ENCODE measurements at places on chromosomes 3 and 15.

DNA sequence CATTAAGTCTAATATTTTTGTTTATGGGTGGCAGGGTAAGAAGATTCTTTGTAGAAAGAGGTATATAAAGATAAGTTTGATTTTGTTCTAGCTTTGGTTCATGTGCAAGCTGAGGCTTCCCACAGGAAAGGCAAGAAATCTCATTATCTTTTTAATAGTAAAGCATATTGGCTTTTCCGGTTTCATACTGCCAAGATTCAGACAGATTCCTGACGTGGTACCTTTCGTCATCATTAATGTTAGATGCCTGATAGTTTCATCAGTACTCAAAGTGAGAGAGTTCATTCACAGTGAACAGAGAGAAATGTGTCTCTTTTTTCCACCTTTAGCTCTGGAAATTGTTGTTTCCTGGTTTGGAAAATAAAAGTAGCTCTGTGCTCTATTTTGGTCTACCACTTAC is 16.5 kb downstream of the TPM1 start:
- DNase-seq: no peak

- no peak for DNase-seq
Observed at GRCh38 chr3:119745942-119746341, 36.0 kb upstream of the NR1I2 start.

GRCh38 chr3:99950921-99951320 is 133.3 kb downstream of the CMSS1 start:
- DNase-seq: no peak

- no peak for DNase-seq
Observed at GRCh38 chr3:152056481-152056880, 183.0 kb downstream of the SUCNR1 start.

- DNase-seq: no peak
Observed at GRCh38 chr15:70034596-70034995, 63.1 kb downstream of the TLE3 start.

- peak; percentile 47 for DNase-seq
Observed at GRCh38 chr3:103048068-103048722, 613.4 kb downstream of the ZPLD1 start.

DNA sequence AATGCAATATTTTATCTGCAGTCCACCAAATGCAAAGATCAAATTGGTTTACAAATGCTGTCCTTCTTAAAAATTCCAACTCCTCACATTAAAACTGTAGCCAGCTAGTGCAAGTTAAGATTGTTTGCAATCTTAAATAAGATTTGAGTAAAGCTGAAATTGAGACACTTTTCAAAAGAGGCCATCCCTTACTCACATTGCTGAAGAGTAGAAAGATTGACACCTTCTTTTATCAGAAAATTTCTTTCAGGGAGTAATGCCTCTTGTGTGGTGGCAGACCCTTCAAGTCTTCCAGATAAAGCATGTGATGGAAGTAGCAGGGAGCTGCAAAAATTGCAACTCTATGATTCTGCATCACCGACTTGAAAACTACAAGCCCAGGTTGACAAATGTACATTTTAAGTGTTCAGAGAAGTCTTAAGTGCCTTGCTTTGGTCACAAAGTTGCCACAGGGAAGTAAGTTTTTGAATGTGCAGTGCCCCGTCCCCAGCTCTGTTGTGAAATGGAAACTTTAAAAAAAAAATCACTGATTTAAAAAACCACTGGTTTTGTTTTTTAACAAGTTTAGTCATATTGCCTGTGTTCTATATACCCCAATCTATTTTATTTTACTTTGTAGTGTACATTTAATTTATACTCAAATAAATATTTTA is 12.6 kb downstream of the CD86 start:
- DNase-seq: no peak

GRCh38 chr3:462851-463250 is 266.3 kb downstream of the CHL1 start:
- DNase-seq: no peak

- DNase-seq: no peak
Observed at GRCh38 chr3:16719426-16719825, 114.2 kb upstream of the DAZL start.

DNA sequence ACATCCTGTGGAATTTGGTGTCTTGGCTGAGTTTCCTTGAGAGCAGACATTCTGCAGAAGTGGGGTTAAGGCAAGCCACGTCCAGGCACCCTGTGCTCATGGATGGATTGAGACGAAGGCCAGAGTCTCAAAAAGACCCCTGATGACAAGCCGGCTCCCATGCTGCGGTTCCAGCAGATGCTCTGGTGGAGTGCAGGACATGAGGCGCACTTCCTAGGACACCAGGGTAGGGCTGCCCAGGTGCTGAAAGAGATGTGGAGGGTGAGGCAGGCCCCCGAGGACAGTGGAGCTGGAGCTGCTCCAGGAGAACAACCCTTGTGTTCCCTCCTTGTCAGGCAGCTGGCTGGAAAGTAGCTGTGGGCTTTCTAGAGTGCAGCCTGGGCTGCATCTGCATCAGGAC is 81.0 kb downstream of the ASB7 start:
- DNase-seq: no peak

GRCh38 chr3:155334914-155335723 is 41.6 kb upstream of the STRIT1 start:
- DNase-seq: peak; percentile 76

DNA sequence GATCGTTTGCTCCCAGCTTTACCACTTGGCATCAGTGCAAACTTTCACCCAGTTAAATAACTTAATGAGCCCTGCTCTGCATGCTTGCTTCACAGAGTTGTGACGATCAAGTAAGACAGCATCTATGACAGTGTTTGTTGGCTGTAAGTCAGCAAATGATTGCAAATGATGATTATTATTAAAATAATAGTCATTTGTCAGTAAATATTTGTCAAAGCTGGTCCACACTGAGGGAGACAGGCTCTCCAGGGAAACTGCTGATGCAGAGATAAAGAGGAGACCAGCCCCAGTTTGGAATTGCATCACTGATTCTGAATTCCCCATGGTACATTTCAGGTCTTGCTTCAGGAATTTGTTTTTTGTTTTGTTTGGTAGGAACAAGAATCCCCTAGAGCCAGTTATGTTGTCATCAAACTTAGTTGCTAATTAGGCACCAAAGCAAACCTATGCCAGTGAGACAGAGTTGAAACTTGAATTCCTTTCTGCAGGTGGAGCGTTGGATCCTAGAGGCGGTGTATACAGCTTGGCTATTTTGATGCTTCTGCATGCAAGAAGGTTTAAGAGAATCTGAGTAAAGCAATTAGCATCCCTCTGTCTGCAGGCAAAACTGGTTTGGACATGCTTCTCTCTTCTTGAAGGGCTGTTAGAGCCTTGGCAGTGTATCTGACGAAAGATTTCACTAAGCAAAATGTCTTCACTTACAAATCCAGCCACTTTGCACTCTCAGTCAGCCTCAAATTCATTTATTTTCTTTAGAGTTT is 338.6 kb upstream of the TPRG1 start:
- no peak for DNase-seq

DNA sequence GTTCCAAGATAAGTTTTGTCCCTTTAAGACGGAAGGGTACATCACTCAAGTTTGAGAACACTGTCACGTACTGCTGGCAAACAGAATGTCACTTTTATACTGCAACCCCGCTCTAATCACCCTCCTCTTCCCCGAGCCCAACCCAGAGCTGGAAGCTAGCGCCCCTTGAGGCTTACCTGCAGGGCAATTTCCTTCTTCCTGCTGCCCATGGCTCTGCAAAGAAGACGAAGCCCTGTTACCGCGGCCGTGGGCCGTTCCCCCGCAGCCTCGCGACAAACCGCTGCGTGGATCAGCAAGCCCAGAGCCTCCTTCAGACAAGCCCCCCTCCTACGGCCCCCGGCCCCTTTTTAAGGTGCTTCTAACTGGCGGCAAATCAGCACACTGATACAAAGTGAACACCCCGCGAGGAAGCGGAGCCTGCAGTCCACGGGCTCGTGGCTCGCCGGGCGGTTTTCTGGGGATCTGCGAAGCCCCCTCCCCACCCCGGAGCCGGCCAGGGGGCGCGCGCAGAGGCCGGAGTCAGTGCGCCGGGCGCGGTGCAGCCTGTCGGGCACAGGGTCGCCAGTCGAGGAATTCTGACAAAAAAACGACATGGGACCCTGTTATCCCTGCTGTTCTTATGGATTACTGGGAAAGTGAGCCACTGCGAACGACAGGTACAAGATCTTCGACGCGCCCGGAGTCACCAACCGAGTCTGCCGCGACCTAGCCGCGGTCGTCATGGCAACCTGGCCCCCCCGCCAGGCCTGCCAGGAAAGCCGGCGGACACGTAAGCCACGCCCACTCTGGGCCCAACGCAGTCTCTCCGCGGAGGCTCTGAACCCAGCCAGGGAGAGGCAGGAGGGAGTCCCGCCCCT is at the start of gene NME9:
NME9 (minus strand) TSS at position 725 of the 857 bp plus-strand sequence; CDS start at position 209, 516 bp downstream.
- DNase-seq: peak; percentile 92

DNA sequence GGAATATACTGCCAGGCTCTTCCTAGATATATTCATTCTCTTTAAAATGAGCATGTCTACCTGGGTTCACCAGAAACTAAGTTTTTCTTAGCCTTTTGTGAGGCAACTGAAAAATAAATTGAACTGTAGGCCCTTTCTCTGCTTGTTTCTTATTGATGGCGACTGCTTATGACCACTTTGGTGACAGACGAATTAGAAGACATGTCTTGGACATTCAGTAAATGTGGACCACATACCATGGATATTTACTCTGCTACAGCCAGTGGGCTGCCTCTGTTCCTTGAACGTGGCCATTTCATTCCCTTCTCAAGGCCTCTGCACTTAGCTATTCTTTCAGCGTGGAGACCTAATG is 603 bp upstream of the SELENOK start:
- no peak for DNase-seq

GRCh38 chr3:194062830-194063229 is 73.1 kb upstream of the HES1 start:
- DNase-seq: no peak

DNA sequence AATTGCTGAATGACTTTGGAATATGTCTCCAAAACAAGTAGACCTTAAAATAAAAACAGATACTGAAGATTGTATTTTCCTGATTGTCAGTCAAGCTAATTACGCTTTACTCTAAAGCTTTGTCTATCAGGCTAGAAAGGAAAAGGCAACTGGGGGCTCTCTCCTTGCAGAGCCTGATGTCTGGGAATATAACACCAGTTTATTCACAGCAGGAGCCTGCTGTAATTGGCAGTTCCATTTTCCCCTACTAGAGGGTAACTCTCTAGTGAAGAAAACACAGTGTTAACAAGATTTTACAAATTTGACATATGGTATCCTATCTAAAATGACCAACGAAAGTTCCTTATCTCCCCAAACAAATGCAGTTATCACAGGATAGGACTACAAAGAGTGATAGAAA is 158.8 kb downstream of the PDZRN3 start:
- no peak for DNase-seq

DNA sequence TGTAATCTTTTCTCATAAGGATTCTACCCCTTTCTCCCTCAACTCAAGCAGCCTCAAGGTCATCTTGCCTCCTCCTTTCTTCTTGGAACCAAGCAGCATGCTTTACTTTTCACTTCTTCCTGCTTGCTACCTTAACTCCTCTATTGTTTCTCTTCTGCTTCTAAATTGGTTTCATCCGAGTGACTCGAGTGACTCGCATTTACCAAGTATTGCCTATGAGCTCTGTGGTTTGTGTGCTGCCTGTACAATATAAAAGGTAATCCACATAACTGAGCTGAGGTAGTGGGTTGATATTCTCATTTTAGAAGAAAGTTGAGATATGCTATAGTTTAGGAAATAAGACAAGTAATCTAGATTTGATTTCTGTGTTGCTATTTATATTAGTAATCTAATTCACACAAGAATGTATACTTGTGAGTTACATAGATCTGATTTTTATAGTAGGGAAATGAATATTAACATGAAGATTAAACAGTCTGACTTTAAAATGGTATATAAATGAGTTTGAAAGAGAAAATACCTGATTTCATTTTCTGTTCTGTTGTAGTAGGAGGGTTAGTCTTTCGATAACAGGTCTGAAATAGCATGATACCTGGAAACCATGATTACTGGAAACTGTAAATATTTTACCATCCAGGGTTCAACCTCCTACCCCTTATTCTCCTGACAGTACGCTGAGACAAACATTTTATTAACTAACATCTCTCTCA is 5.5 kb downstream of the HHLA2 start:
- no peak for DNase-seq

GRCh38 chr15:31197497-31198414 is 96.2 kb upstream of the TRPM1 start:
- DNase-seq: peak; percentile 26

- DNase-seq: no peak
Observed at GRCh38 chr3:188408831-188409230, 254.9 kb downstream of the LPP start.

- DNase-seq: no peak
Observed at GRCh38 chr15:95359966-95360365, 970.5 kb upstream of the NR2F2 start.

DNA sequence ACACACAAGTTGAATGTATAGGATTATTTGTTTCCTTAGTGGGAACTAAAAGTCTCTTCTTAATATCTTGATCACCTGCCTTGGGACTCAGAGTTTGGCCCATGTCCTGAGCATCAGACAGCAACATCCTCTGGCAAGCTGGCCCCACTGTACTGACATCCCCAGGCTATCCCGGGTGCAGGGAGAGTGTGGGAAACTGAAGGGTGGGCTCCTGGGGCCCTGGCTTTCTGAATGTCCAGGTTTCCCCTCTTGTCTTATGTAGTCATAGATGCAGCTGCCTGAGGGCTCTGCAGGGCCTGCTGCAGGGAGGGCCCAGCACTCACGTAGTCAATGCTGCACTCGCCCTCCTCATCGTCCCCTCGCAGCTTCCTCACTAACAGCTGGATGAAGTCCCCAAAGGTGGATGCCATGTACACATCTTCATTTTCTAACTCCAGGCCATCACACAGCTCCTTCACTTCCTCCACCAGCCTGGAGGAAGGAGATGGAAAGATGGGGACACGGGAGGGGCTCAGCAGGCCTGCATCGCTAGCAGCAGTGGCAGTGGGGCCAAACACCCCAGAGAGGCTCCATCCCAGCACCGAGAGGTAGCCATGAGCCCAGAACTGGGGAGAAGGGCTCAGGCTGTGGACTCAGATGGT is 42.8 kb downstream of the ALDH1L1 start:
- no peak for DNase-seq

DNA sequence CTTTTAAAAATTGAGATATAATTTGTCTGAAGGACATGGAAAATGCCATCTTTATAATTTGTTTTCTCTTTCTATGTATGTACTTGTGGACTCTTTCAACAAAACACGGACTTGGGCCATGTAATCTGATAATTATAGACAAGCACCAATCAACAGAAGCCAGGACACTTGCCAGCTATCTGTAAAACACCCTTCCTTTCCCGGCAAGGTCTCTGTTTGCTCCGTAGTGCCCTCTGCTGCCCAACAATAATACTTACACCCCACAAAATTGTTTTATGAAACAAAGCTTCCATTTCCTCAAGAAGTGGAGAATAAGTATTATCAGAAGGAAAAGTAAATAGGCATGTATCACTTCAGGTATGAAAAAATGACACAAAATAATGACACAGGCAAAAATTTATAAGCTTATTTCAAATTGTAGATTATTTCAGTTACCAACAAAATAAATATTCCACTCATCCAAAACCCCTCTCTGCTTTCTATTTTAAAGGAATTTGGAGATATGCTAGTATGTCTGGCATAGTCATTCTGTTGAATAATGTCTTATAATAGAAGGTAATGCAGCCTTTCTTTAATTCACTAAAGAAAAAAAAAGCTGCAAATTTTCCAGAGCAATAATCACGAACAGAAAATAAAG is 32.8 kb downstream of the MYH15 start:
- DNase-seq: peak; percentile 67
